Activated CD8-positive, alpha-beta memory T cell treated with anti-CD3 and anti-CD28 coated beads for 48 hours (primary cell): ENCODE measurements at places on chromosomes 7 and 10.
A peak's percentile ranks its signal among the peaks of the same experiment; 100 is the strongest.

DNA sequence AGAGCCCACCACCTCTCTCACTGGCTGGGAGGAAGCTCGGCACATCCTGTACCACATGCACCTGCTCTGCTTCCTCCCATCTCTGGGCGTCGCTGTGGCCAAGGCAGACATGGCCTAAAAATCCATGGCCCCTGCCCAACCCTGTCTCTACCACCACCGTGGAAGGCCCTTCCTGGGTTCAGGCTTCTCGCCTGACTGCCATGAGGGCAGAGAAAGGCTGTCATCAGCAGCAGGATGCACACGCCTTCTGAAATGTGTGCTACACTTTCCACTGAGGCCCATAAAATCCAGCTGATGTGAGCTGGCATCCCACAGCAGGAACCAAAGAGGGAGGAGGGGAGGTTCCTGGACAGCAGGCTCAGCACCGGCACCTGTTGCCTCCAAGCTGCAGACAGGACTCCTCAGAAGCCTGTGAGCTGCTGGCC lies 93.4 kb downstream of the PTPRN2 start:
- DNase-seq = no peak

GRCh38 chr10:32104622-32105509 lies 48.6 kb upstream of the KIF5B start:
- no peak for DNase-seq

DNA sequence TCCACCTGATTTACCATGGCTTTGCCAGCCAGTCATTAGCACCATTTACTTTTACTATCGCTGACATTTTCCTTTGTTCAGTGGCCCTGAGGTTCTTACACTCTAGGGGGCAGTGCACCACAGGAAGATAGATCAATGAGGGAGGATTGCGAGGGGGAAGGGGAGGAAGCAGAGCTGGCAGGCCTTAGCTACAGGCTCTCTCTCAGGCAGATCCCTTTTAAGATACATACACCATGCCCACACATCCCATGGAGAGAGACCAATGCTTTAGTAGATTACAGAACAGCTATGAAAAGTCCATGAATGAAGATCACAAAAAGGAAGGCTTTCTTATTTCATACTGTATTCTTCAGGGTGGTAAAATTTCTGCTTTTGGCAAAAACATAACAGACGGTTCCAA lies 47.4 kb downstream of the DENND11 start:
- DNase-seq = no peak

DNA sequence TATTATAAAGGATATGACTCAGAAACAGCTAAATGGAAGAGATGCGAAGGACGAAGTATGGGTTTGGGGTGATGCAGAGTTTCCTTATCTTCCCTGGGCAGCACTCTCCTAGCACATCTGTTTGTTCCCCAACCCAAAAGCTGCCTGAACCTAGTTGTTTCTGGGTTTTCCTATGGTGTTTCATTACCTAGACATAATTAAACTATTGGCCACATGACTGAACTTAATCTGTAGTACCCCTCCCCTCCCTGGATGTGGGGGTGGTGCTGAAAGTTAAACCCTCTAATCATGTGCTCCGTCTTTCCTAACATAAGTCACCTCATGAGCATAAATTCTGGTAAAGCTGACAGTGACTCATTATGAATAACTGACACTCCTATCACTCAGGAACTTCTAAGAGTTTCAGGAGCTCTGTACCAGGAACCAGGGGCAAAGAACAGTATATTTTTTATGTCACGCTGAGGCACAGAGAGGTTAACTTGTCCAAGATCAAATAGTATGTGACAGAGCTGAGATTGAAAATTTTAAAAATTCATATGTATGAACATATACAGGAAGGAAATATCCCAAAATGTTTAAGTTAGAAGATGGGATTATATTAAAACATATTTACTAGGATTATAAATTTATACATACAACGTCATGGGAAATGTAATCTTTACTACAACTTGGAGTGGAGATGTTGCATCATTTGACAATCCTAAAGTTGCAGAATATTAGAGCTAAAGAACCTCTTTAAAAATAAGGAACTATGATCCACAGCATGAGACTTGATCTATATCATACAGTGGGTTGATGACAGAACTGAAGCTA lies 4.8 kb downstream of the STRIP2 start:
- peak; percentile 18 for DNase-seq

DNA sequence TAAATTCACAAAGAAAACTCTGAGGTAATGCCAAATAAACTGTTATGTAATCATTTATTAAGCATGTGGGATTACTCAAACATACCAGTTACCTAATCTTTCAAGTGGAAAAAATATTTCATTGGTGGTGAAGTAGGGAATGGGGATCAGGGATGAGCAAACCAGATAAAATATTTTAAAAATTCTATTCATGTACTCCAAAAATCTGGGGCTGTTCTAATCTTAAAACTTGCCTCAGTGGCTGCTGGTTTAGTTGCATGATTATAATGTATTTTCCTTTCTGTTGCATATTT lies 19.5 kb downstream of the LMOD2 start:
- DNase-seq = no peak

GRCh38 chr7:80002865-80003264 lies 131.8 kb upstream of the GNAI1 start:
- no peak for DNase-seq

DNA sequence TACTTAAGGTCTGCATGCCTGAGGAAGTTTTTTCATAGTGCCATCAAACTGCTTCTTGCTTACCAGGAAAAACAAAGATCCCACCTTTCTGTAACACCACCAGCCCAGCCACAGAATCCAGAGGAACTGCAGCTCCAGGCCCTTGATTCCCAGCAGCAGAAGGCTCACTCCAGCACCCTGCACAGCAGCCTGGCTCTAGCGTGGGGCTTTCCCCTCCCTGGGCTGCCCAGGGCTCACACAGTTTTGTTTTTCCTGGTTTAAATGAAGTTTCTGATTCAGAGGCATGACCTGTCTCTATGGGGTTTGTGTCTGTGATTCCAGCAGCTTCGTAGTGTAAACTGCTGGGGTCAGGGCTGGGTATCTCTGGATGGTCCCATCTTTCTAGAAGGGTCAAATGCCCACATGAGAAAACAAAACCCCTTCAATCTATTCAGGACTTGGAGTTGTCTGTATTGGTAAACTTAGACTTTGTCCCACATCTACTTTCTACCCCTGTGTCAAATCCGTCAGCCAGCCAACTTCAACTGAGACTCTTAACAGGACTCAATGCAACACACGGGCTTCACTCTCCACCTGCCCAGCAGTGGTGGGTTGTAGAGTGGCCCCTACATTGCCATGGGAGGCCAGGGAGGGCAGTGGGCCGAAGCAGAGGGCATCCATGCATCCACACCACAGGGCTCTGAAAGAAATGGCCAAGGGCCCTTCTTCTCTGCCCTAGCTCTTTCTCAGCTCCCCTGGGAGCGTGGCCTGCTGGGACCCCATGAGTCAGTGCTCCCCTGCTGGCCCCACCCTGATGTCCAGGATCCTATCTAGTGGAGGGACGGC lies 73.6 kb downstream of the ATXN7L1 start:
- DNase-seq = no peak

GRCh38 chr10:71745664-71746250 lies 26.2 kb upstream of the C10orf105 start:
- no peak for DNase-seq

DNA sequence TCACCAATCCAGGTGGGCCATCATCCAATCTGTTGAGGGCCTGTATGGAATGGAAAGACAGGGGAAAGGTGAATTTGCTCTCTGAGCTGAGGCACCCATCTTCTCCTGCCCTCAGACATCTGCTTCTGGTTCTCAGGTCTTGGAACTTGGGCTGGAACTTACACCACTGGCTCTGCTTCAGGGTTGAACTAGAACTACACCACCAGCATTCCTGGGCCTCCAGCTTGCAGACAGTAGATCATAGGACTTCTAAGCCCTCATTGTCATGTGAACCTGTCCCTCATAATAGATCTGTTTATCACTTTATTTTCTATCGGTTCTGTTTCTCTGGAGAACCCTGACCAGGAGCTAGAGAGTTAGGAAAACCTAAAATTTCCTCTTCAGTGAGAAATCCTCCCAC lies 233.5 kb downstream of the CREB5 start:
- DNase-seq = no peak

DNA sequence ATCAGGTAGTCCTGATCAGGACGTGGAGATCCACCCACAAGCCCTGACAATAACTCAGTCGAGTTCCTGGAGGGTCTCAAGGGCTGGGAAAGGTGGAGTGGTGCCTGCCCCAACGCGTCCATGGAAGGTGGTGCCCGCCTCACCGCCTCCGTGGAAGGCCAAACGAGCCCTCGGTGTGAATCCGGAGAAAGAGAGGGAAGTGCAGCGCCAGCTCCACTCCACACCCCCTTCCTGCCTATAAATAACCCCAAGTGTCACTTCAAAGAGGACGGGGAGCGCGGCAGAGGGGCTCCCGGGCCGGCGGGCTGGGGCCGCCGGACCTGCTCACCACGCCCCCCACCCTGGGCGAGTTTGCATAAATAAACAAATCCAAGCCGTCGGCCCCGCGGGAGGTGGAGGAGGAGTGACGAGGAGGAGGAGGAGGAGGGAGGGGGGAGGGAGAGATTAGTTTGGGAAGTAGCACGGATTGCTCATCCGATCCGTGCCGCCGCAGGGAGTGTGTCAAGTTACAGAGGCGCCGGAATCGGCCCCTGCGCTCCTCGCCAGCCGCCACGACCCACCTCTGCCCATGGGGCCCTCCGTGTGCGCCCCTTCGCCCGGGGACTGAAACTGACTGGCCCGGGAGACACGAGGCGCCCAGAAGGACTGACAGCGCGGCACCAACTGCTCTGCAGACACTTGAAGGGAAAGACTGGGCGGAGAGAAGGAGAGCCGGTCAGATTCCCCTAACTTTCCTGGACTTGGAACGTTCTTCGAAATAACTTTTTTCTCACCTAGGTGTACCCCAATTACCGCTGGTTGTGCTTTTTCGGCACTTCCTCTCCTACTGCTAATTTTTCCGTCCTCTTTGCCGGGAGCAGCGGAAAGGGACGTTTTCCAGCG lies at the start of gene COL13A1:
TSS of gene COL13A1 (plus strand) at position 473 of the 882 bp plus-strand sequence. CDS start 518 bp downstream, outside the sequence.
- DNase-seq = no peak

GRCh38 chr10:127216274-127216673 lies 19.9 kb upstream of the INSYN2A start:
- DNase-seq = no peak

DNA sequence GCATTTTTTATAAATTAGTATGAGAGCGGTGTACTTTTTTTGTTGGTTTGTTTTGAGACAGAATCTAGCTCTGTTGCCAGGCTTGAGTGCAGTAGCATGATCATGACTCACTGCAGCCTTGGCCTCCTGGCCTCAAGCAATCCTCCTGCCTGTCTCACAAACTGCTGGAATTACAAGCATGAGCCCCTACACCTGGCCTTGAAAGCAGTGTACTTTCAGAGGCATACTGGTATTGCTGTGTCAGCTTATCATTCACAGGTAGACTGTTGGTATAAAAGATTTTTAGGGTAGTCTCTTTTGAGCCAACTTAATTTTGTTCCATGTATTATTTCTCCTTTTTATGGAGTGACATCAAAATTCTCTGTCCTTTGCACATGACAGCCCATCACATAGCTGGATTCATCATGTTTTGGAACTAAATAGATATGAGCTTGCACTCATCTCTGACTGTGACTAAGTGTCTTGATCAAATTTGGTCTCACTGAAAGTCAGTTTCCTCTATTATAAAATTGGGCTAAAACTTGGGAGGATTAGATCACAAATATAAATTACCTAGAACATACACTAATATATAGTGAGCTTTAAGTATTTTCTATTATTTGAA lies 12.4 kb downstream of the GNAT3 start:
- no peak for DNase-seq

- no peak for DNase-seq
Measured at GRCh38 chr10:85318809-85319807, 990.7 kb downstream of the CCSER2 start.

DNA sequence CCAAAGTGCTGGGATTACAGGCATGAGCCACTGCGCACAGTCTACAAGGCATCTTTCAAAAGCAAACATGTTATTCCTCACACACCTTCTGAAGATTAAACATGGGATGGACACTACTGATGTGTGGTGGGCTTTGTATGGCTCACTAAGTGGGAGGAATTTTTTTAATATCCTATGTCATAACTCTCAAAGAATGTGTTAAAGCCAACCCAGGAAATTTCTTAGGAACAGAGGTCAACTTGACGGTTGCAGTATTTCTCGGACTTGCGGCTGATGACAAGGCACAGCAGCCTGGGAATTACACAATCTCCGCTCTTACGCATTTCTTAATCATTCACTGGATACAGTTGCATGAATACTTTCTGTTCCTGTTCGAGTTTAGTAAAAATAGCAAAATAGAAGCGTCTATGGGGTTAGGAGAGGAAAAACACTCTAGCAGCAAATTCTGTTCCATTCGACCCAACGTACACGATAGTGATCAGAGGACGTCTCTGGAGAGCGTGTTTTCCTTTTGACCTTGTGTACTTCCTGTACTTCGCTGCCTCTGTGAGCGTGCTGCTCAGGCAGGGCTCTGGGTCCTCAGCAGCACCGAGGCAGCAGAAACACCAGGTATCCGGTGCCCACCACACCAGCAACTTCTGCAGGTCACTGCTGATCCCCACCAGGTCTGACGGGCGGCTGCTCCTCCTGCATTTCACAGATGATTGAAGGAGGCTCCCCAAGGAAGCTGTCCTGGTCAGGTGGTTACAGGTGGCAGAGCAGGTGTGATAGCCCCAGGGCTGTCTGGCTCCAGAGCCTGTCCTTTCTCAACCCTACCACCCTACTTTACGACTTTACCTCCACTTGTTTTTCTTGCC lies 26.4 kb upstream of the SRGN start:
- DNase-seq = no peak

DNA sequence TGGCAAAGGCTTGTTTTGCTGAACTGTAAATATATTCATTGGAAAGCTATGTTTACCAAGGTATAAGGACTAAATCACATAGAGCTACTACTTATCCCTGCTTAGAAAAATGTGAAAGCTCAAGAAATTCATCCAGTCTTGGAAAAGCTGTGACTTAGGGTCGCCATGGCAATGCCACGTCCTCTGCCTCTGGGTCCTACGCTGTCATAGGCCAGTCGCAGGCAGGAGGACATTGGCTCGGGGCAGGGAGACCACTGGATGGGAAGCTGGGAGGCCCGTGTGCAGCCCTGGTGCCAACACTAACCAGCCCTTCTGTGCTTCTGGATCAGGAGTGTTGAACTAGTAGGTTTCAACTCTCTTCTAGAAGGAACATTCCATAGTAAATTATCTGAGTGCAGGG lies 67.3 kb upstream of the PDZD8 start:
- DNase-seq = no peak

DNA sequence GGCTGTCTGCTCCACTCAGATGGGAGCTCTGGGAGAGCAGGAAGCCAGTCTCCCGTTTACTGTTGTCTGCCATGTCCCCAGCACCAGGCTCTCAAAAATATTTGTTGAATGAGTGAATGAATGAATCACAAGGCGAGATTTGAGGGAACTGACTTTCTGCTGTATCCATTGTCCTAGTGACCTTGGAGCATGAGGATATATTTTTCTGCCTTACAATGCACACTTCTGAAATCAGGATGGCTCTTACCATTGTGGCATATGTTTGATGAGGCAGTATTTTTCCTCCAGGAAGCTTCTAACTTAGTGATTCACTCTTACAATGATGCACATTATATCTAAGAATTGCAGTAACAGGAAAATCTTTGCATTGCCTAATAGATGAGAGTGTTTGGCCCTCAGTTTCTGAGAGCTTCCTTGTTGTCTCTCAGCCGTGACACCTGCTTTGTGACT lies 136.4 kb downstream of the RPS24 start:
- no peak for DNase-seq
